Endothelial cell (in vitro differentiated cells): ENCODE measurements at places on chromosomes 7 and 10. TPM values are rescaled to one million over a fixed set of nuclear protein-coding genes. Genes with fewer than 3 reads are reported as not detected.

The CFAP70 gene
- total RNA-seq: 1.7 TPM

The CYP3A5 gene
- total RNA-seq: 0.69 TPM

The MCMBP gene
- total RNA-seq: 72.1 TPM

The PPP1R9A gene
- 22.2 TPM for total RNA-seq

The SLC26A3 gene
- total RNA-seq: not detected

The PDGFA gene
- 0.85 TPM for total RNA-seq

The FKBP6 gene
- not detected for total RNA-seq

The FAM25A gene
- total RNA-seq: not detected
